ENCODE measurements at places on chromosomes 7 and 10.

DNA sequence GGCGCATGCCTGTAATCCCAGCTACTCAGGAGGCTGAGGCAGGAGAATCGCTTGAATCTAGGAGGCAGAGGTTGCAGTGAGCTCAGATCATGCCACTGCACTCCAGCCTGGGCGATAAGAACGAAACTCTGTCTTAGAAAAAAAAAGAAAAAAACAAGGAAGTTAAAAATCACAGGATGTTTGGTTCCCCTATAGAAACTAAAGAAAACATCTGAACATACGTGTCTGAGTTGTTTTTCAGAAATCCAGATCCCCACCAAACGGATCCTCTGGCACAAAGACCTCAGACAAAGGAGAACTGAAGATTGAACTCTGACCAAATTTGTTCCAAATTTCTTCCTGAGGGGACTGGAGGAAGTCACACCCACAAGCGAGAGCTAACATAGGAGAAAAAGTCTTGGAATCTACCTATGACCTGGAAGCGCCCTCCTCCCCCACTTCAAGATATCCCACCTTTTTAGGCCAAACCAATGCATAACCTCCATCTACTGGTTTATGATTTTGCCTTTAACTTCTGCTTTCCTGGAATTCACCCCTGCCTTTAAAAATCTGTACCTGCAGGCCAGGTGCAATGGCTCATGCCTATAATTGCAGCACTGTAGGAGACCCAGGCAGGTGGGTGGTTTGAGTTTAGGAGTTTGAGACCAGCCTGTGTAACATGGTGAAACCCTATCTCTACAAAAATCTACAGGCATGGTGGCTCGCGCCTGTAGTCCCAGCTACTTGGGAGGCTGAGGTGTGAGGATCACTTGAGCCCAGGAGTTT is 19.7 kb upstream of the SIRT1 start:
- no peak for DNase-seq

GRCh38 chr10:100043796-100044195 is 34.0 kb upstream of the DNMBP start:
- no peak for DNase-seq

DNA sequence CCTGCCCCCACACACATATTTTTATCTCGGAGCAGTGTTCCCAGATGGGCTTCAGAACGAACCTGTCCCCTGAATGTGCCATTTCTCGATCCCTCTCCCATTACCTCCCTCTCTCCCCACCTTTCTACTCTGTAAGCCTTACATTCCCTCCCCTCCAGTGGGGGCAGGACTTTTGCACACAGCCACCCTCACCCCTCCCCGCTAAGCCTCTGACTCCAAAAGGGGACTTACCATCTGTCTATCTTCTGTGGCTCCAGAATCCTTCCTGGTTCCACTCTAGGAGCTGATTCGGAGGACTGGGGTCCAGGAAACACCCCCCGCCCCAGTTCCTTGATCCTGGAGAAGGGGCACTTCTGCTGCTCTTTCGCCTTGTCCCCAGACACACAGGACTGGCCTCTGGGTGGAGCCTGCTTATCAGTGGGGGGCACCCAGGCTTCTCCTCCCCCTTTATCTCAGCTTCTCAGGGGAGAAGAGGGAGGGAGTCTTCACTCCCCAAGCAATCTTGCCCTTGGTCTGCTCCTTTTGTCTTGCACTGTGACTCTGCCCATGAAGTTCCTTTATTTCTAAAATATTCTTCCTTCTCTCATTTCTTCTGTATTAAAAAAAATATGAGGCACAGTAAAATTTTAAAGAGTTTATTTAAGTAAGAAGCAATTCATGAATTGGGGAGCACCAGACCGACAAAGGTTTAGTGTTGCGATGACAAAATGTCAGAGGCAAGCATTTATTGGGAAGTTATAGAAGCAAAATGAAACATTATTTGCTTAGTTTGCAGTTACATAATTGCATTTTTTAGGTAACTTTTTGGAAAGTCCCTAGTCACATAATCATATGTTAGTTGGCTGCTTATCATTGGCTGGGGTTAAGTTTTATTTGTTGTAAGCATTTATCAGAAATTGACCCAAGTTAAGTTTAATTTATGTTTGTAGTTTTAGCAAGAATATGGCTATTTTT is at the start of gene KEL:
Gene KEL (minus strand): TSS at position 391 of the 954 bp plus-strand sequence. CDS start 157 bp downstream, at position 234.
- DNase-seq = no peak

DNA sequence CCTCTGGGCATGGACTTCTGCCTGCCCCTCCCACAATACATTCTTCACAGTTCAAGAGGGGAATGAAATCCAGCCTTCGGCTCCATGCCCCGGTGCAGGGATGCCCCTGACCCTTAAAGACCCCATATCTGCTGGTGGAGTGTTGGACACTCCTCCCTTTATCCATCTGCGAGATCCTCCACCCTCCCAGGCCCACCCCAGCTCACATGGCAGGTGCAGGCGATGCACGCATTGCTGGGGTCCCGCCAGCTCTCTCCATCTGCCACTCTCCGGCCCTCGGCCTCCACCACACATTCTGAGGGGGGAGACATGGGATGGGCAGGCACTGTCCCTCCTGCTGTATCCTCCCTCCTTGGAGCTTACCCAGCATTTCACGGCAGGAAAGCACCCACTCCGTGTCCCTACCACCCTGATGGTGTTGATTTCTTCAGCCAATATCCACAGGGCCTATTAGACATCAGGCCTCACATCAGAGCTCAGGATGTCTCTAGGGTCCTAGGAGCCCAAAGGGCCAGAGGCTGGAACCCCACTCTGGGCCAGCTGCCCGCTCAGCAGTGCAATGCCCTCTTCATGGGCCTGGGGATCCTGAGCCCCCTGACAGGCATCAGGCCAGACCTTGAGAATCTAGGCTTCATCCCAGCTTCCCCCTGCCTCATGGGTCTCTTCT is 18.3 kb downstream of the ATP6V1F start:
- no peak for DNase-seq

GRCh38 chr10:109173121-109173520 is 750.2 kb downstream of the XPNPEP1 start:
- no peak for DNase-seq

- no peak for DNase-seq
These were observed 103.8 kb downstream of the RGS10 start for GRCh38 chr10:119438717-119439116.

GRCh38 chr7:99843808-99844207 is 16.0 kb downstream of the CYP3A43 start:
- no peak for DNase-seq

- peak; percentile 87 for DNase-seq
These were observed 2.5 kb upstream of the TMEM178B start for GRCh38 chr7:141071260-141071854.

DNA sequence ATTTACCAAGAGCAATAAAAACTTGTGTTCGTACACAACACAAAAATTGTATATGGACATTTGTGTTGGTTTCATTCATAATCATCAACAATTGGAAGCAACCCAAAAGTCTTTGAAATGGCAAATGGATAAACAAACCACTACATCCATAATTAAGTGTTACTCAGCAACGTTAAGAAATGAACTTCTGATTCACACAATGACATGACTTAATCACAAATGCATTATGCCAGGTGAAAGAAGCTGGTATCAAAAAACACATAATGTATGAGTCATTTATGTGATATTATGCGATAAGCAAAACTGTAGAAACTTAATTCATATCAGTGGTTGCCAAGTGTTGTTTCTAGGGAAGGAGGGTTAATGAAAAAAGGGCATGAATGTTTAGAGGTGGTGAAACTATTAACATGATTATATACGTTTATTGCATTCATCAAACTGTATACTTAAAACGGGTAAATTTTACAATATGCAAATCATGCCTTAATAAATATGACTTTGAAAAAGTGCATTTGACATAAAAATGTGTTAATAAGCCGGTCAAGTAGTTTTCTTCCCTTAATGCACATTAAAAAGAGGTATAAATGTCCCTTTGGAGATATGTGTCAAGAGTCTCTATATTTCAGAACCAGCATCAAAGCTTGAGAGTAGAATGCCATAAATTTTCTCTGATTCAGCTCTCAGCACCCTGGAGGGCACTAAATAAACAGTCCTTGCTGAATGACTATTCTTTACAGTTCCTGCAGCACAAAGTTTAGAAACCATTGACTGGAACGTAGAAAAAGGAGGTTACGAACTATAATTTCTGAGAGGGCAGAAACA is 84.8 kb upstream of the GRM3 start:
- no peak for DNase-seq

DNA sequence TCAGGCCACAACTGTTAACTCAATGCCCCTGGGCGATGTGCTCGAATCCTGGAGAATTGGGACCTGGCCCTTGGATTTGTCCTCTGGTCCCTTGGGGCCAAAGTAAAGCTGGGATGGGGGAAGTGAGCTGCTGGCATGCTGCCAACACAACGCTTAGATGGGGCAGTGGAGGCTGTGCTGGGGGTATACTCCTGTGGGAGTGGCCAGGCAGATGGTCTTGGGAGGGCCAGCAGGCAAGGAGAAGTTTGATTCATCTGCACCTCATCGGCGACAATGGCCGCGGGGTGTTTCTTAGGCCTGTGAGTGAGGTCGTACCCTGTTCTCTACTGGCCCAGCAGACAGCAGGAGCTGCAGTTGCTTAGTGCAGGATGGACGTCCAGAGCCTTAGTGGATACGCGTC is 139.0 kb upstream of the MTPN start:
- no peak for DNase-seq

DNA sequence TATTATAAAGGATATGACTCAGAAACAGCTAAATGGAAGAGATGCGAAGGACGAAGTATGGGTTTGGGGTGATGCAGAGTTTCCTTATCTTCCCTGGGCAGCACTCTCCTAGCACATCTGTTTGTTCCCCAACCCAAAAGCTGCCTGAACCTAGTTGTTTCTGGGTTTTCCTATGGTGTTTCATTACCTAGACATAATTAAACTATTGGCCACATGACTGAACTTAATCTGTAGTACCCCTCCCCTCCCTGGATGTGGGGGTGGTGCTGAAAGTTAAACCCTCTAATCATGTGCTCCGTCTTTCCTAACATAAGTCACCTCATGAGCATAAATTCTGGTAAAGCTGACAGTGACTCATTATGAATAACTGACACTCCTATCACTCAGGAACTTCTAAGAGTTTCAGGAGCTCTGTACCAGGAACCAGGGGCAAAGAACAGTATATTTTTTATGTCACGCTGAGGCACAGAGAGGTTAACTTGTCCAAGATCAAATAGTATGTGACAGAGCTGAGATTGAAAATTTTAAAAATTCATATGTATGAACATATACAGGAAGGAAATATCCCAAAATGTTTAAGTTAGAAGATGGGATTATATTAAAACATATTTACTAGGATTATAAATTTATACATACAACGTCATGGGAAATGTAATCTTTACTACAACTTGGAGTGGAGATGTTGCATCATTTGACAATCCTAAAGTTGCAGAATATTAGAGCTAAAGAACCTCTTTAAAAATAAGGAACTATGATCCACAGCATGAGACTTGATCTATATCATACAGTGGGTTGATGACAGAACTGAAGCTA is 4.8 kb downstream of the STRIP2 start:
- no peak for DNase-seq

GRCh38 chr10:49654036-49654693 is 25.3 kb upstream of the C10orf53 start:
- DNase-seq = no peak

- peak; percentile 23 for DNase-seq
These were observed 1.2 kb upstream of the INPP5A start for GRCh38 chr10:132536241-132536876.

DNA sequence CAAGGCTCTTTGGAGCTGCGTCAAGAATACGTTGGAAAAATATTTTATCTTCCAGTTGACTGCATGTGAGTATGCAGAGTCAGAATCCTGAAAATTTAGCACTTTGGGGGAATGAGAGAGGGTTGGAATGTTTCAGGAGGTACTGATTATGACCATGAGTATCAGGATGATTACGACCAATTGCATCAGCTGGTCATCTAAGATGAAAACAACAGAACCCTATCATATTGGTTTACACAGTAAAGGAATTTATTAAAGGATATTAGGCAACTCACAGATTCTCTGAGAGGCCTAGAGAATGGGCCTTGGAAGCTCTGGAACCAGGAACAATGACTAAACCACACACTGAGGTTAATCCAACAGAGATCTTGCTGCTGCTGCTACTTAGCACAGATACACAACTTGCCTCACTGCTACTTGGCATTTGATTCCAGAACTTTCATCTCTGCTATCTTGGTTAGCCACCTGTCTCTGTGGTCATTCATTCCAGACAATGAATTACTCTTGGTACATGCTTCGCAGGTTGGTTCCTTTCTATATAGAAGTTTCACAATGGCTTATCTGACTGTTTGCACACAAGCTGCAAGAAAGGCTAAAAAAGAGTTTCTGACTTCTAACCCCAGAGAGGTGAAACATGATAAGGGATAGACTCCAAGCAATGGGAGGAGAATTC is 68.0 kb upstream of the CTTNBP2 start:
- DNase-seq = no peak

GRCh38 chr7:36343548-36343947 is 46.1 kb upstream of the ANLN start:
- no peak for DNase-seq

GRCh38 chr10:114195079-114195478 is 15.9 kb downstream of the TDRD1 start:
- DNase-seq = no peak

DNA sequence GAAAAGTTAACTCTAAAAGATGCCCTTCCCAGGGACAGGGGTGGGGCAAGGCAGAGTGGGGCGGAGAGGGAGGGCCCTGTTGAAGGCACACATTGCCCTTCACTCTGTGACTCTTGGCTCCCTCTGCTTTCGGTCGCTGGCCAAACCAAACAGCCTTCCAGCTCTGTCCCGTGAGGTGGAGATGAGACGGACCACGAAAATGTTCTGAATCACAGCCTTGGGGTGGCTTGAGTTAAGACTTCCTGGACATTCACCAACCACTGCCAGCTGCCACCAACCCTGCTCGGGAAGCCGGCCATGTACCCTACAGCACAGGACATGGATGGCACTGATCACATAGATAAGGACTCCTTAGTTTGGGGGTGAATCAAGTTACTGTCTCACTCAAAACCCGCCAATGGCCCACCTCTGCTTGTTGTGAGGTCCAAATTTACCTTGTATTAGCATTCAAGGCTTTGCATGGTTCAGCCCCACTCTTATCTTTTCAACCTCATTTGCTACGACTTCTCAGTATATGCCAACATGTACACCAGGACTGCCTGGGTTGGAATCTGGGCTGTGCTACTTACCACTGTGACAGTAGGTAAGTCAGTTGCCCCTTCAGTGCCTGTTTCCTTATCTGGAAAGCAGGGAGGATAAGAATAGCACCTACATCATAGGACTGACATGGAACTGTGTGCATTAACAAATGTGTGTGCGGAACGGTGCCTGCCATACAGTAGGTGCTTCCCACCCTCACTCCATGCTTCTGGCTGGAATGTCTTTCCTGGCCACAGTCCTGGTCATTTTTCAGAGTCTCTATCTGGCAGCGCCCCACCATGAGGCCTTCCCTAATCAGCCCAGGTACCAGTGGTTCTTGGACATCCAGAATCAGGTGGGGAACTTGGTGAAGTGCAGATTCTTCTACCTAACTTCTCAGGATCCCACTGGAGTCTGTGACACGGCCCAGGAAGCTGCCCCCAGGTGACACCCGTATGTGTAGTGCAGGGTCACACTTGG is 28.0 kb downstream of the ITPRIP start:
- no peak for DNase-seq

- no peak for DNase-seq
These were observed 241.6 kb downstream of the HPSE2 start for GRCh38 chr10:98994030-98994429.

All from SK-N-DZ (cell line).